Tracheal epithelial cell (primary cell): ENCODE measurements at places on chromosomes 12 and 14. TPM values are rescaled to one million over a fixed set of nuclear protein-coding genes. Genes with fewer than 3 reads are reported as not detected.

The MYO1H gene
- not detected in 2 replicates for total RNA-seq

The EPYC gene
- not detected in 2 replicates for total RNA-seq

The SERPINA10 gene
- total RNA-seq, result not detected in 2 replicates

The MORN3 gene
- under 0.01 and 0.21 TPM in 2 replicates for total RNA-seq

The OR6C6 gene
- not detected in 2 replicates for total RNA-seq

The LALBA gene
- total RNA-seq, result not detected in 2 replicates

The TRPV4 gene
- total RNA-seq, result 0.72 and 1.7 TPM in 2 replicates

The CAPS2 gene
- 0.96 and 1.3 TPM in 2 replicates for total RNA-seq

The OR11H7 gene
- total RNA-seq, result not detected in 2 replicates

The TPI1 gene
- total RNA-seq, result 1,092 and 1,488 TPM in 2 replicates

The ADCY4 gene
- total RNA-seq, result 1.7 TPM in 1 of 2 replicates, not detected in the other
